ENCODE measurements at places on chromosomes 7 and 10. TPM values are rescaled to one million over a fixed set of nuclear protein-coding genes. Genes with fewer than 3 reads are reported as not detected.

The BET1 gene
- 19.8 TPM for total RNA-seq

The TAS2R3 gene
- total RNA-seq, result 0.69 TPM

The MOGAT3 gene
- not detected for total RNA-seq

The DUSP5 gene
- 70.7 TPM for total RNA-seq

The KCNH2 gene
- 0.48 TPM for total RNA-seq
